ENCODE measurements at places on chromosomes 7 and 10. TPM values are rescaled to one million over a fixed set of nuclear protein-coding genes. Genes with fewer than 3 reads are reported as not detected.

The ABCB4 gene
- not detected for total RNA-seq

The AKR1C4 gene
- total RNA-seq = not detected

The ADAP1 gene
- total RNA-seq = 45.3 TPM

The XRCC2 gene
- total RNA-seq = 0.26 TPM

The HMX3 gene
- 0.13 TPM for total RNA-seq

The CLRN3 gene
- not detected for total RNA-seq

The CRTAC1 gene
- not detected for total RNA-seq

The CUBN gene
- total RNA-seq = 0.26 TPM

The GIMAP8 gene
- under 0.01 TPM for total RNA-seq

The TMEM178B gene
- under 0.01 TPM for total RNA-seq

The POM121C gene
- total RNA-seq = 12.1 TPM

The GALNT17 gene
- not detected for total RNA-seq

The ZNF273 gene
- 2.6 TPM for total RNA-seq

The NPSR1 gene
- not detected for total RNA-seq

The C7orf33 gene
- not detected for total RNA-seq

The FRMD4A gene
- 3.2 TPM for total RNA-seq

The DOCK1 gene
- total RNA-seq = 148 TPM

Data from bronchial epithelial cell (primary cell).